ENCODE measurements at places on chromosomes 6 and 20.

GRCh38 chr6:5471044-5471443, 209.7 kb downstream of the FARS2 start:
- DNase-seq = no peak

DNA sequence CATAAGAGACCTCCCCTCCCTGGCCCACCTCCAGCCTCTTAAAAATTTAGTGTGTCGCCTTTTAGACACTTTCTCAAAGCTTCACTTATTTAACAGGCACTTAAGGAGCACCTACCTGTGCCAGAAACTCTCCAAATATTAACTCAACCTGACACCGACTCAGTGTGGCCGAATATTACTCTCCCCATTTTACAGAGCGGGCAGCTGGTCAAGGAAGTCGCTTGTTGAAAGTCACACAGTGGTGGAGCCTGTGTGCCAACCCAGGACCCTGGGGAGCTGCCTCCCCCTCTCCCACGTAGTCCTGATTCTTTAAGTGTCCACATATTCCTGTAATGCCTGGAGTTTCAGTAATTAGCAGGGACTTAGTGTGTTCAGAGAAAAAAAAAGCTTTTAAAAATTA, 1.0 kb upstream of the PMEPA1 start:
- no peak for DNase-seq

GRCh38 chr6:35033683-35034082, 107.5 kb downstream of the TCP11 start:
- no peak for DNase-seq

- DNase-seq = no peak
Measured at GRCh38 chr20:51732096-51732791, 35.9 kb downstream of the ATP9A start.

DNA sequence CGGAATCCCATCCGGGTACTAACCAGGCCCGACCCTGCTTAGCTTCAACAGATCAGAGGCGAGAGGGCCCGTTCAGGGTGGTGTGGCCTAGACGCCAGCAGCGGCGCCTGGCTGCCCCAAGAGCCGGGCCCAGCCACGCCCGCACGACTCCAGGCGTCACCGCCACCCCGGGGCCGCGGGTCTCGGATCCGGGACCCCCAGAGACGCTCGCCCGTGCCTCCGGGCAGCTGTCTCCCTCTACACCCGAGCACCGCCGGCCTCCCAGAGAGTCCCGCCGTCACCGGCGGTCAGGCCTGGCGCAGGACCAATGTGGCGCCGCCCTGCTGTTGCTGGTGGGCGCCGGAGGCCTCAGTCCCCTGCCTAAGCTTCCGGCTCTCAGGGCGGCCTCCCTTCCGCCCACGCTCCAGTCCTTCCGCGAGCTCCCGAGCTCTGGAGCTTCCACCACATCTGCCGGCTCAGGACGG, 441.2 kb upstream of the DEFB115 start:
- DNase-seq = no peak

GRCh38 chr20:29689411-29690225, 1567.8 kb upstream of the DEFB115 start:
- no peak for DNase-seq

- no peak for DNase-seq
Measured at GRCh38 chr20:20731000-20731944, 18.8 kb upstream of the RALGAPA2 start.

DNA sequence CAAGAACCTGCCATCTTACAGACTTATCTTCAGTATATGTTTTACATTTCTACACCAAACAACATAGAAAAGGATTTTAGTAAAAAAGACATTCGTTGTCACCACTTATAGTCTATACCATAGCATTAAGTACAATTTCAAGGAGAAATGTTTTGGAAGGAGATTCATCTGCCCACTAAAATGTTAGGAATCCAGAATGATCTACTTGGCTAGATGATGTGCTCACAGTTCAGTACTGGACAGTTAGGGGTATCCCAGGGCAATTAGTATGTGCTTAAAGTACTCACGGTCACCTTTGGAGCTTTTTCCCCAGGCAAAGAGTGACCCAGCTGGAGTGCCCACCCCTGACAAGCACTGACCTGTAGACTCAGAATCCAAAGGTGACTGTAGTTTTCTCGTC, 222.9 kb downstream of the SLC24A3 start:
- no peak for DNase-seq

DNA sequence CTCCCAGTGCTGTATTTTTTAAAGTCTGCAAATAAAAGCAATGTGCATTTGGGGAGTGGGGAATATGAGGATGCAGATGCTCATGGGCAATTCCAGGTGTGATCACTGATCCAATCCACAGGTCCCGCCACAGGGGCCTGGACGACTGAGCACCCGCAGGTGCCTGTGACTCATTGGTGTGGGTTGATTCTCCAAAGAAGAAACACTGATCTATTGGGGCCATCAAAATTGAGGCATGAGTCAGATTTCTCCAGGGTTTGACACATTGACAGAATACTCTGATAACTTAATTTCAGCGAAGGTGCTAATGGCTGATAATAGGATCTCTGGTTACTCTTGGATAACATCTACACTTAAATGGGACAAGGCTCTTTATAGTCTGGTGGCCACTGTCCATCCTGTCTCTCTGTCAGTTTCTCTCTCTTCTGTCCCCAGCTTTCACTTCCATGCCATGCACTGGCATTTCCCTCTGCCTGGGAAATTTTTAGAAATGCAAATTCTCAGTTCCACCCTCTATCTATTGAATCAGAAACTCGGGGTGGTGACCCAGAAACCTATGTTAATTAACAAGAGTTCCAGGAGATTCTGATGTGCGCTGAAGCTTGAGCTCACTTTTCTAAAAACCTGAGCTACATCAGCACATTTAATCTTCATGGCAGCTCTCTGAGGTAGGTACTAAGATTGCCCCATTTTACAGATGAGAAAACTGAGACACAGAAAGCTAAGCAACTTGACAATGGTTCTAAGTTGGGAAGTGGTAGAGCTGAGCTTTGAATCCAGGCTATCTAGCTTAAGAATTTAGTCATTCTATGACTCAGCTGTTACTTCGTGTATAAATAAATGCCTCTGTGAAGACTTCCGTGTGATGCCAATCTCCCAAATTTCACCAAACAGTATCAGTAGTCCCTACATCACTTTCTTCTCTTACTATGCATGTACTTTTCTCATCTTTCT, 10.2 kb upstream of the RCAN2 start:
- no peak for DNase-seq
